ENCODE measurements at places on chromosomes 3 and 15. TPM values are rescaled to one million over a fixed set of nuclear protein-coding genes. Genes with fewer than 3 reads are reported as not detected.

DNA sequence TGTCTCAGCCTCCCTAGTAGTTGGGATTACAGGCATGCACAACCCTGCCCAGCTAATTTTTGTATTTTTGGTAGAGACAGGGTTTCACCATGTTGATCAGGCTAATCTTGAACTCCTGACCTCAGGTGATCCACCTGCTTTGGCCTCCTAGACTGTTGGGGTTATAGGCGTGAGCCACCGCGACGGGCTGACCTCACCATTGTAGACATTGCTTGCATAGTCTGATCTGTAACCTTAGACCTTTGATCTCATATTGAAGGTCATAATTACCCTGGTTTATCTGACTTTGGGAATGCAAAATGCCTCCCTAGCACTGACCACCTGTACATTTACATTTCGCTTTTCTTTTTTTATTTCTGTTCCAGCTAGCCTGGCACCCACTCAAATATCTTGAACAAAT is 31.2 kb downstream of the ADGRG7 start:
- no peak for DNase-seq
- H3K27ac ChIP-seq: no peak overlapping the region
- H3K4me3 ChIP-seq: no peak overlapping the region
- H3K36me3 ChIP-seq: no peaks in the 10 kb centered on the region

The LMLN gene
- 5.2 TPM for total RNA-seq

DNA sequence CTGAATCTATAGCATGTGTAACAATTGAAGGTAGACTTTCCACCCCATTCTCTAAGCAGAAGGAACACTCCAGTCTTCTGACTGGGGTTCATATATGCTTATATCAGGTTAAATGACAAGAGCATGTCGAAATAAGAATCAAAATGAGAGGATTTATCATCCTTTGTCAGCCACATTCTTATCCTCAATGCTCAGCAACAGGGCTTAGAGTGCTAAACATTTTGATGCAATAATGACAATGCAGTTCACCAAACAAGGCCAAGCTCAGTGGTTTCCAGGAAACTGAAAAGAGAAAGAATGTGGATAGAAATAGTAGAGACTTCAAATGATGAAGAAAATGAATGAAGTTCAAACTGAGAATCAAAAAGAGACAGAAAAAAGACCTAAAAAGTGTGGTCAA is 78.0 kb downstream of the FSIP1 start:
- no peak for DNase-seq
- no peak overlapping the region for H3K27ac ChIP-seq
- H3K36me3 ChIP-seq: no peaks in the 10 kb centered on the region
- no peak overlapping the region for H3K4me3 ChIP-seq
- H3K4me1 ChIP-seq: no peaks in the 10 kb centered on the region

GRCh38 chr15:24662991-24663390 is 12.6 kb upstream of the NPAP1 start:
- no peak for DNase-seq
- H3K4me3 ChIP-seq: no peak overlapping the region
- H3K36me3 ChIP-seq: no peaks in the 10 kb centered on the region
- no peaks in the 10 kb centered on the region for H3K27me3 ChIP-seq
- H3K27ac ChIP-seq: no peak overlapping the region
- H3K4me1 ChIP-seq: no peaks in the 10 kb centered on the region

DNA sequence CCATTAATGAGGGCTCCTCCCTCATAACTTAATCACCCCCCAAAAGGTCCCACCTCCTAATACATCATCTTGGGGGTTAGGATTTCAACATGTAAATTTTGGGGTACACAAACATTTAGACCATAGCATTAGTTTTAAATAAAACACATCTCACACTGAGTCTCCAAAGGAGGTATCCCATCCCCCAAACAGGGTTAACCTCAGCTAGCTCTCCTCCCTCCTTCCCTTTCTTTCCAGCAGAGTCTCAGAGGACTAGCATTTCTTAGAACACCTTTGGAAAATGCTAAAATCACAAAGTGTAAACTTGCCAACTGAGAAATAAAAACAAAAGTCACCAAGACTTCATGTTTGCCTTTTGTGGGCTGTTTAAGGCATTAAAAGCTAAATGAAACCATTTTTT is 51.2 kb upstream of the FOXB1 start:
- no peak overlapping the region for H3K4me3 ChIP-seq
- no peaks in the 10 kb centered on the region for H3K36me3 ChIP-seq
- H3K27me3 ChIP-seq: no peaks in the 10 kb centered on the region
- no peak for DNase-seq
- H3K27ac ChIP-seq: no peak overlapping the region

DNA sequence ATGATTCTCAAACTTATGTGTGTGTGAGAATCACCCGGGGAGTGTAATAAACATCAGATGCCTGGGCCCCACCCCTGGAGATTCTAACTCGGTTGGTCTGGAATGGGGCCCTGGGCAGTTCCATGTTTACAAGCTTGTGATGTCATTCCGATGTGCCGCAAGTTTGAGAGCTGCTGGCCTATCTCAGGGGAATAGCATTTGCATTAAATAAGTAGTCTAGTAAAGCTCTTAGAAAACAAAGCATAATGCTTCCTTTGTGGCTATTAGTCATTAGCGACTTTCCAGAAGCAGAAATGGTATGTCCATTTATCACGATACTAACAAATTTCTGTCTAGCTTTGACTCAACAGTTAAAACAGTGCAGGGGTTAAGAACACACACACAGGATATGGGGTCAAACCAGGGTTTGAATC is 20.9 kb downstream of the PGBD4 start:
- H3K36me3 ChIP-seq: no peaks in the 10 kb centered on the region
- H3K4me1 ChIP-seq: no peaks in the 10 kb centered on the region
- DNase-seq: no peak
- H3K27me3 ChIP-seq: peaks cover 5% of the 10 kb centered on the region
- H3K4me3 ChIP-seq: no peak overlapping the region

DNA sequence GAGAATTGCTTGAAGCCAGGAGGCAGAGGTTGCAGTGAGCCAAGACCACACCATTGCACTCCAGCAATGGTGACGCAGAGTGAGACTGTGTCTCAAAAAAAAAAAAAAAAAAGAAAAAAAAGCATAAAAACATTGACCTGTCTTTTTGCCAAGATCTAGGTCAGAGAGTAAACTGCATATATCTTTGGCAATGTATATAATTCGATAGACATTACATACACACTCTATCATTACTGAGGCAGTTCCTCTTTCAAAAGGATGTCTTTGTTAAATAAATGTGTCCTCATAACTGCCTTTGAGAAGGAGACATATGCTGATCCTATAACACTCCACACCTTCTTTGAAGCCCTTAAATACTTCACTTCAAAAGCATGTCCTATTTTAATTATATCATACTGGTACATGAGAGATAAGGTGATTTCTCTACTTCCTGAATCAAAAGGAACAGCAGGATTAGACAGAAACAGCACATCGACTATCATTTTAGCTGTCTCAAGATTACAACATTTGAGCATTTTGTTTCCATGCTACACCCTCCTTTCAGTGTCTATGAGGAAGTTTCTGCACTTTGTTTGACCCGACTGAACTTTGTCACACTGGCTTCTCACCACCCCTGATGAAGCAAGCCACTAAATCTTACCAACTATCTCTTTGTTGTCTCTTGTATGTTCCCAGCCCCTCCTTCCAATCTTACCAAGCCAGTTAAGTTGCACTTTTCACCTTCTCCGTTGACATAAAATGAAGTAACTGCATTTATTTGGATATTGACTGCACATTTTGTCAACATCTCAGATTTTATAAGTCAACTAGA is 335.8 kb downstream of the MECOM start:
- H3K36me3 ChIP-seq: no peaks in the 10 kb centered on the region
- no peak overlapping the region for H3K4me3 ChIP-seq
- H3K4me1 ChIP-seq: peaks cover 30% of the 10 kb centered on the region
- no peak for DNase-seq

The TPRA1 gene
- total RNA-seq: 25.7 TPM

The UBL7 gene
- 35.9 TPM for total RNA-seq

The VIPR1 gene
- total RNA-seq: 9.2 TPM

- H3K27ac ChIP-seq: no peak overlapping the region
- H3K36me3 ChIP-seq: no peaks in the 10 kb centered on the region
- H3K27me3 ChIP-seq: peaks cover 66% of the 10 kb centered on the region
- no peak for DNase-seq
- no peak overlapping the region for H3K4me3 ChIP-seq
Observed at GRCh38 chr3:14563946-14564539, 23.9 kb upstream of the GRIP2 start.

The ZDHHC19 gene
- not detected for total RNA-seq
